ENCODE measurements at places on chromosomes 2 and 18.

DNA sequence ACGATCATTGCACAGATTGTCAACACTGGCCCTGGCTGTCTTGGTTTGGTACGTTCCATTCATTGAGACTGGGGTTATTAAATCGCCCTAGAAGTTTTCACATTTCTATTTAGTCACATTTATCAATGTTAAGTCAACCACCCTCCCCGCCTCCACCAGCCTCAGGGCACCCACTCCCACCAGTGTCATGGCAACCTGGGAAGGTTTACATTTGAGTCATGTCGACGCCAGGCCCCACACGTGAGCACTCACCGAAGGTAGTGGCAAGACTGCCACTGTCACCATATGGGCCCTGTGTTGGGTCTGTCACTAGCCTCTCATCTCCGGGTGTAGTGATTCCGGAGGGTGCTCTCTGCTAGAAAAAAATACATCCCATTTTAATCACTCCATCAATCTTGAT, 194.2 kb downstream of the TWIST2 start:
- DNase-seq: no peak

DNA sequence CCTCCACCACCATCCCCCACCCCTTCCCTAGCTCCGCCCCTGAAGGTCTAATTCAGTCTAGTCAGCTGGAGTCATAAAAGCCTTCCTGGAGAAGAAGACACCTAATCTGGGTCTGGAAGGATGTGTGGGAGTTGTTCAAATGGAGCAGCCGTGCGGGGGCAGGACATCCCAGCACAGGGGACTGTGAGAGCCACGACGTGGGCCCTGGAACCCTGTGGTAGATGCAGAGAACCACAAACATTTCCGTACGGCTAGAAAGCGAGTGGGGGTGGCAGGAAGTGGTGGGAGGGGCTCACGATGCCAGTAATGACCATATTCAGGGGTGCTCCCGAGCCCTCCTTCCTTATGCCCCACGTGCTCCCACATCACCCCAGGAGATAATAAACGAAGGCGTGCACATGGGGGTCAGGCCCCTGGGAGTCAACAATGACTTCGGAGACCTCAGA, 20.9 kb upstream of the COL6A3 start:
- DNase-seq: no peak

DNA sequence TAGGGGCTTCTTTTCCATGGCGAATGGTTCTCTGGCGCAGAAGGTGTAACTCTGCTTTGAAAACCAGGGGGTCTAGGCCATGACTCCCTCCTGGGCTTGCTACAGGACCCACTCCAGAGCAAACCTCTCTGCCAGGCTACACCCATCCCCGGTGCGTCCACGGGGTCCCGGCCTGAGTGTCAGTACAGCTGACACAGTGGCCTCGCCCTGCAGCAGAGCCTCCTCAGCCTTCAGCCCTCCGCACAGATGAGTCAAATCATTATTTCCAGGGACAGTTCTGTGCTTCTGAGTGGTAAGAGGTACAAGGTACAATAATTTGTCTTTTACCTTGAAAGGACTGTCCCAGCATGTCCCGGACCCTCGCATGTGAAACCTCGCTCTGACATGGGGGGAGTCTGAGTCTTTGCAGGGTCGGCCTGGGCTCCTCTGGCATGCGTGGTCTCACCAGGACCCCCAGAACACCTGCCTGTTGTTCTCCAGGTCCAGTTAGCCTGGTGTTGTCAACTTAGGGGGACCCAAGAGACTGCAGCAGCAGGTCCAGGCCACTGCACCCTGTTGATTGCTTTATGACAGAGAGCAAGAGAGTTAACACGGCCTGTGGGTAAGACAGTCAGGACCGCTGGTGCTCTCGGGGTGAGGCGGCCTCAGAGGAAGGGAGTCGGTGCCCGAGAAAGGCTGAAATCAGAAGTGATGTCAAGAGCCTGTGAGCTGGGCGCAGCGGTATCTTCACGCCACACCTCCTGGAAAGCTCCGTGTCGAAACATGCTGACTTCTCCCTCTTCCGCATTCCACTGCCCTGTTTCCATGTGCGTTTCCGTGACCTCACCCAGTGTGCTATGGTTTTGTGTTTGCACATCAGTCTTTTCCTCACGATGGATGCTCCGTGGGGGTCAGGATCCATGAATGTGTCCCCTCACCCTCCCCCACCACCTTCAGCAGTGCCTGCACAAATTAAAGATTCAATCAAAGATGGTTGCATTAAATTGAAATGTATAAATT, 340.1 kb downstream of the EIPR1 start:
- no peak for DNase-seq

DNA sequence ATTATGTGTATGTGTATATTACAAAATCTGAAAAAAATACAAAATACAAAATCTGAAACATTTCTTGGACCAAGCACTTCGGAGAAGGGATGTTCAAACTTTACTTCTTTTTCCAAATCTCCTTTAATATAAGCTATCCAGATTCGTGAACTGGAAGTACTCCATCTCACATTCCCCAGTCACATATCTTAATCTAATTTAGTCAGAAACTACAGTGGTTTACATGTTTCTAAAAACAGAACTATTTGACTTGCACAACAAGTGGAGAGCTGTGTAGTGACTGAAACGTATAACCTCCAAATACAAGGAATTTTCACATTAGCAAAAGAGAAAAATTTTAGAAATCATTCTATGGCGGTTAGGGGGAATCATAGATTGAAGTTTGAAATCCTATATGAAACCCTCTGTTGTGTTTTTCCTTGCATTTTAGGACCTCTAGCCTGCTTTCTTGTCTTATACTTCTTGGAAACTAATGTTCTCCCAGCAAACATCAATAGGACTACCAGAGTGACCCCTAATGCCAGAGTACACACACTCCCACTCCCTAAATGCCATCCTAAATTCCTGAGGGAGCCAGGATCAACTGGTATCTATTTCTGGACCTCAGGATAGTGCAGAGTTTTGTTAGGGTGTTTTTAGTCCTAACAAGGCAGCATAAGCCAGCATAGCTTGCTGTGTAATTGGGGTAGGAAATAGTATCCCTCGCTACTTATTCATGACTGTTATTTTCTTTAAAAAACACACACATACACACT, 30.2 kb upstream of the ROCK1 start:
- no peak for DNase-seq

DNA sequence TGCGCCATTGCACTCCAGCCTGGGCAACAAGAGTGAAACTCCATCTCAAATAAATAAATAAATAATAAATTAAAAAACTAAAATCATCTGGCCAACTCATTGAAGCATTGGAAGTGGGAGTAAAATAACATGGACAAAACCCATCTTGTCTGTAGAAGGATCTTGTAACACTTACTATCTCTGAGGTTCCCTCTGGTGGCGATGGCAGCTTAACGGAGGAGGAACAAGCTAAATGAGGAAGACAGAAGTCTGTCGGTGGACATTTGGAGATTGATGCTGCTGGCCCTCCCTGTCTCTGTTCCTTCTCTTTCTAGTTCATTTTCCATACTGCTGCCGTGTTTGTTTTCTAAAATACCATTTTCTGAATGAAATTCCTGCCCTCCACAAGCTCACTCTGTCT, 43.4 kb downstream of the ZCCHC2 start:
- DNase-seq: peak; percentile 26

DNA sequence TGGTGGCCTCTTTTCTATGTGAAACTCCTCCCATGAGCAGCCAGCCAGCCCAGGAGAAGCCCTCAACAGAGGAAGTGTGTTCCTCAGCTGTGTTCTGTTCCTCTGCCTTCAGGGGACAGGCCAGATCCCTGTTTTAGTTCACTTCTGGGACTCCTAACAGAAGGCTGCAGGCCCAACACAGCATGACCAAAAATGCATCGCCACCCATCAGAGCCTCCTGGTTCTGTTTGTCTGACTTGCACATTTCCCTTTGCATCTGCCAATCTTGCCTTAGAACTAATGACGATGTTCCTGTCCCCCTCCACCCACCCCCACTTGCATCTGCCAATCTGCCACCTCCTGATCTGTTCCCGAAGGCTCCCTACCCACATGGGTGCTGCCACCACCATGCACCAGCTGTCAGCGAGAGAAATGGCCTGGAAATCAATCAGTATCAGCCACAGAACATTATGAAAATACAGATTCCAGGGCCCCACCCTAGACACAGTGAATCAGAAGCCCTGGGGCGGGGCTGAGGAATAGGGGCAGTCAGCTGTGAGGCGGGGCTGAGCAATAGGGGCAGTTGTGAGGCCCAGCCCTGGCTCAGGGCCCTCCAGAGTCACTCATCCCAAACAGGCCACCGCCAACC, 51.0 kb downstream of the FAM168B start:
- DNase-seq: no peak

GRCh38 chr2:71066856-71067255, 1.6 kb upstream of the NAGK start:
- DNase-seq: no peak

DNA sequence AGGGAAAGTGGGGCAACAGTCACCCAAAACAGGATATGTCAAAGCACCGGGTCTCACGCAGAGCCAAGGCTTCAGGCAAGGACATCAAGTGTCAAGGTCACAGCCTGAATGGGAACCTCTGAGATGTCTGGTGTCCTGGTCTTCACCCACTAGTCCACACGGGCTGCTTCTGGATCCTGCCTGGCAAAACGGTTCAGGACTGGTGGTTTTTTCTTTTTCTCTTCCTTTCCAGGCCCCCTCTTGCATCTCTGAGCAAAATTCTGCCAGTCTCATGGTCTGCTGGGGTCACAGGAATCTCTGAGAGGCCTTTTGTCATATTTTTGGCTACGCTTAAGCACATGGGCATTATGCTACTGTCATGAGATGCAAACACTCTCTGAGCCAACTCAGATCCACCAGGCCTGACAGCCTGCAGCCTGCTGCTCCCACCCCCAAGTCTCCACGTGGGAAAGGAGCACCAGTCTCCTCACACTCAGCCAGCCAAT, 518.2 kb upstream of the ZEB2 start:
- DNase-seq: no peak

- peak; percentile 28 for DNase-seq
Measured at GRCh38 chr2:231533086-231533776, 3.0 kb upstream of the NMUR1 start.

DNA sequence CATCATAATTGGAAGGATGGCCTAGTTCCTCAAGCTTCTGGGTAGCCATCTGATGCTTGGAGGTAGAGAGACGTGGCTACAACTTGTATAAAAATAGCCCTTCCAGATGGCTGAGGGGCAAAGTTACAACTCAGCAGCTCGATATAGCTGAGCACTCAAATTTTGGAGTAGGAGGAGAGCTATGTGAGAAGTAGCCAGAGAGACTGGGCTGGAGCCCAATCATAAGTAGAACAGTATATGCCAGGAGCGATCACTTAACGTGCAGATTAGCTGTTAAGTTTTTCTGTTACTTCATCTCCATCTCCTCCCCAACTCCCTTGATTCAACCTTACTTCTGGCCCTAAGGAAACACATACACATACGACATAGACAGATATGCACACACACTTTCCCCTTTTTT, 28.8 kb downstream of the CNRIP1 start:
- no peak for DNase-seq

- no peak for DNase-seq
Measured at GRCh38 chr2:62604336-62604735, 98.3 kb upstream of the TMEM17 start.

DNA sequence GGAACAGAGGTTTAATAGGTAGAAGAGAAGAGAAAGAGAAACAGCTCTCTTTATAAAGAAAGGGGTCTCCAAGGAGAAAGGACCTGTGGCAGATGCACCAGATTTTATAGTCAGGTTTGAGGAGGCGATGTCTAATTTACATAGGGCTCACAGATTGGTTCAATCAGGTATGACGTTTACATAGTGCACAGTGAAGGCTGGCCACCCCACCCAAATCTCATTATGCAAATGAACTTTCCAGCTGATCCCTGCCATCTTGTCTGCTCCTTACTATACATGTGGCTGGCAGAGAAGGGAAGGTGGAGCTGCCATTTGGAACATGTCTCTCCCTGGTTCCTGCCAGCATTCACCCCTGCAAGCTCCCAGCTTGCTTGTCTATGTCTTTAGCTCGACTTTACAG, 557.8 kb downstream of the SUCLG1 start:
- no peak for DNase-seq

DNA sequence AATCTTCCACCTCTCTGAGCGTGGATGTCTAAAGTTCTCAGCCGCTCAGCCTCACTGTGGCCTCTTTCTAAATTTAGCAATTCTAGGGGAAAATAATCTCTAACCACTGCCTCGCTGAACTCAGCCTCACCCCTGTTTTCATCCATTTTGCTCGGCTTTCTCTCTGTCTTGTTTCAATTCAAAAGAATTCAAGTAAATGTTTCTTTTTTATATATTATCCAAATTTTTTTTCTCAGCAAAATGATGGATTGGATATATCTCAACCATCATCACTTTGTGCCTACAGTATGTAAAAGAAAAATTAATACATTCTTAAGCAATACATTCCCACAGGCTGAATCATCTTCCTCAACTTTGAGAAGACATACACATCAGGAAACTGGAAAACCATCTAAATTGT, 24.0 kb upstream of the GALNT5 start:
- DNase-seq: no peak

DNA sequence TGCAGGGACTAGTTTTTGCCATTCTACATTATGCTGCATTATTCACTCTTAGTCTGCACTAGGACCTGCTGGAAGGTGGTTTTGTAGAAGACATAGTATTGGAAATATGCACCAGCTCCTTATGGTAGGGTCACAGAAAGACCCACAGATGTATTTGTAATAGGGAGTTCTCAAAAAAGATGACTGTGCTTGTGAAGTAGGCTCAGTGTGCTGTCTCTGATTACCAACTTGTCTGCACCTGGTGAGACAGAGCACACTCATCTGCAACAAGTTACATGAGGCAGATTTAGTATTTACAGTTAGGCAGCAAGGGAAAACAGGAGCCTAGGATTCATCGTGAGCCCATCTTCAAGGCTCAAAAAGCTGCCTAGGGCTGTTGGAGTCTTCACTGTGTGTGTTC, 29.4 kb downstream of the RHBDD1 start:
- no peak for DNase-seq

DNA sequence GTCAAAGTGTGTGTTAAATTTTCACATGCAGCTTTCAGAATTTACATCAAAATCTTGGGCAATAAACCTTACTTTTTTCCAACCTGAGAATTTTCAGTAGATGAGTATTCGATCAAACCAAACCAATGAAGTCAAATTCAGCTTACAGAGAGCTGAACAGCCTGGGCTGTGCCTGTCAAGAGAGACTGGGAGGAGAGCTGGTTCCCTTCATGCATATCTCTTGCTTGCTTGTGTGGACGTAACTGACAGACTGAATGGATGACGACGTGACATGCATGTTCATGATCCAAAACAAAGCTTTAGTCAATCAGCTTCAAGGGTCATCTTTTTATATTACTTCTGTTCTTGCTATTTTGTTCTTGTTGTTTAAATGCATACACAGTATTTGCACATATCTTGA, 145.2 kb downstream of the GALNT3 start:
- DNase-seq: no peak

GRCh38 chr2:83531206-83531826, 927.8 kb downstream of the SUCLG1 start:
- no peak for DNase-seq

GRCh38 chr2:162211732-162212131, 31.5 kb downstream of the FAP start:
- no peak for DNase-seq

DNA sequence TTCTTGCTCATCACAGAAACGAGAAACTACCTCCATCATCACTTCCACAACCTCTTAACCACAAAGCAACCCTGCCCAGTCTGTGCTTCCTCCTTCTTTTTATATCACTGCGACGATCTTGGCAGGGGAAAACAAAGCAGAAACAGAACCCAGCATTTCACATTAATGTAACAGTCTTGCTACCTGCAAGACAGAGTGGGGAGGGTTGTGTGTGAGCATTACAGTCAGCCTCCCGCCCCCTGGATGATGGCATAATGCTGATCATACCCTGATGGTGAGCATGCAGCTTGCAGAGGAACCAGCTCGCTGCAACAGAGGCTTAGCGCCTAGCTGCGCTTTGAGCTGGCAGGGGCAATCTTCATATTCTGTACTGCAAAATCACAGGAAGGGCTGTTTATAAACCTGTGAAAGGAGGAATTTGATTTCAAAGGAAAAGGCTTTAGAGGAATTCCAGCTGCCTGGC, 376.1 kb downstream of the IRS1 start:
- DNase-seq: no peak

Data from WERI-Rb-1 (cell line).